Mesenteric fat pad (tissue), 1 donor: ENCODE measurements at places on chromosomes 2 and 18. TPM values are rescaled to one million over a fixed set of nuclear protein-coding genes. Genes with fewer than 3 reads are reported as not detected.

DNA sequence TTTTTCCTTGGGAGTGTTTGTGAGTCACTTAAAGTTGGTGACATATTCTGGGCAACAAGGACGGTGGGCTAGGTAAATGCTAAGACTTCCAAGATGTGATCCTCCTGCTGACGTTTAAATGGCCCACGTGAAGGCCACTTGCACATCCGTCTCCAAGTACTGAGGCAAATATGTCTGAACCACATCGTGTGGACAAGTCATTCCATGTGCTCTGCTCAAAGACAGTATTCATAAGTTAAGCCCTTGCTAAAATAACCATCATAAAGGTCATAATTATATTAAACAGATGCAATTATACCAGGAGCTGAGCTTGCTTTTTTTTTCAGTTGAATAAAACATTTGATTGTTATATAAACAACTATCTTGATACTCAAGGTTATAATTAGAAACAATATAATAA is 44.8 kb downstream of the SPP2 start:
- no peak for DNase-seq

- no peak for DNase-seq
These were observed 115.1 kb downstream of the PLCL1 start for GRCh38 chr2:197919487-197919886.

The MARCHF4 gene
- not detected for total RNA-seq

DNA sequence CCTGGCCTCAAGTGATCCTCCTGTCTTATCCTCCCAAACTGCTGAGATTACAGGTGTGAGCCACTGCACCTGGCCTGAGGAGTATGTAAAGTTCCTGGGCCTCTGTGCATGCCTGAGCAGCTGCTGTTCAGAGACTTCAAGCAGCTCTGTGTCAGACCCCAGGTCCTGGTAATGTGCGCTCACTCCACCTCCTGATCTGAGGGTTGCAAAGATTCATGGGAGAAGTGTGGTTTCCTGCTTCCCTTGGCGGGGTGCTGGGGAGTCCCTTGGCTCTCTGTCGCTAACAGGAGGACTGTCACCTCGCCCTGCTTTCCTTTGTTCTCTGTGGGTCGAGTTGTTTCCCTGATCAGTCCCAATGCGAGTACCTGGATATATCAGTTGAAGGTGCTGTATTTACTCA is 8.6 kb upstream of the IL36A start:
- DNase-seq = no peak

- DNase-seq = no peak
These were observed 40.1 kb downstream of the AMER3 start for GRCh38 chr2:130795431-130795830.

The MYO1B gene
- total RNA-seq = 63.9 TPM

- DNase-seq = no peak
These were observed 132.8 kb downstream of the TTC27 start for GRCh38 chr2:32760628-32761027.
